ENCODE measurements at places on chromosomes 13 and 19. TPM values are rescaled to one million over a fixed set of nuclear protein-coding genes. Genes with fewer than 3 reads are reported as not detected.

The CGB8 gene
- not detected for polyA plus RNA-seq

The ZNF471 gene
- polyA plus RNA-seq = 0.31 TPM

The CGB3 gene
- not detected for polyA plus RNA-seq

The ZNF101 gene
- polyA plus RNA-seq = 97.3 TPM

The TEX101 gene
- not detected for polyA plus RNA-seq

The ZNF813 gene
- polyA plus RNA-seq = 5.9 TPM

The SUPT5H gene
- polyA plus RNA-seq = 111 TPM

The ARHGAP45 gene
- polyA plus RNA-seq = 222 TPM

The FLT3 gene
- polyA plus RNA-seq = not detected

The IGFL2 gene
- polyA plus RNA-seq = not detected

The PSG5 gene
- not detected for polyA plus RNA-seq

The PODNL1 gene
- polyA plus RNA-seq = not detected

The PSG4 gene
- not detected for polyA plus RNA-seq

The SCAF1 gene
- not detected for polyA plus RNA-seq

The FAM216B gene
- polyA plus RNA-seq = not detected

The KLC3 gene
- not detected for polyA plus RNA-seq

The MRPL54 gene
- 107 TPM for polyA plus RNA-seq

The FDX2 gene
- 10.6 TPM for polyA plus RNA-seq

The KLF1 gene
- not detected for polyA plus RNA-seq

The PSG7 gene
- polyA plus RNA-seq = not detected

The PCSK4 gene
- not detected for polyA plus RNA-seq

The DAPK3 gene
- polyA plus RNA-seq = 22.3 TPM

The KCNN4 gene
- polyA plus RNA-seq = 10.5 TPM

The TYROBP gene
- 2.5 TPM for polyA plus RNA-seq

The CEACAM19 gene
- polyA plus RNA-seq = not detected

The PRR19 gene
- polyA plus RNA-seq = 0.85 TPM

The ATXN8OS gene
- polyA plus RNA-seq = not detected

The PRODH2 gene
- polyA plus RNA-seq = not detected

The S1PR5 gene
- polyA plus RNA-seq = 3.1 TPM

The URAD gene
- not detected for polyA plus RNA-seq

The LILRA1 gene
- polyA plus RNA-seq = not detected

The KIRREL2 gene
- 0.08 TPM for polyA plus RNA-seq

The ZNF790 gene
- 5.1 TPM for polyA plus RNA-seq

All from CD4-positive, alpha-beta memory T cell (primary cell).